ENCODE measurements at places on chromosomes 12 and 14.

DNA sequence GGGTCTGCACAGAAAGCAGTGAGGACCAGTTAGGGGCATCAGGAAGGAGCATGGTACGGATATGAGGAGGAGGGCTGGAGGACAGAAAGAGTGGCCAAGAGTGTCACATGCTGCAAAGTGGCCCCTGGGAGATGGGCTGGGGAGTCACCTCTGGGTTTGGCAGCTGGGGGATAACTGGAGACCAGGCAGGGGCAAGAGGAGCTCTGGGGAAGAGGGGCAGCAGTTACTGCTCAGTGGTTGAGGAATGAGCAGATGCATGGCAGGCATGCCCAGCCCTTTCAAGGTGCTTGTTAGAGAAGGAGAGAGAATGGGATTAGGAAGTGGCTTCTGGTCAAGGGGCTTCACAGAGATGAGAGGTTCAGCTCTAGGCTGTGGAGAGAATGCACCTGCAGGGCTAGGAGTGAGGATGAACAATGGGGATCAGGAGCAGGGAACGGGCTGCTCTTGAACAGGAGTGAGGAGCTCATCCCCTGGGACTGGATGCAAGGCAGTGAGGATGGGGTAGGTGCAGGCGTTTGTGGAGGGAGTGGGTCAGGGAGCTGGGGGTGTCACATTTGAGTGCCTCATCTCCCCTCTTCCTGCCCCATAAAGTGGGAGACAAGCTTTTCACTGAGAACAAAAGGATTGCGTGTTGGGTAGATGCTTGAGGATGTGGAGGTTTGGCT is 127.5 kb downstream of the PAPOLA start:
- DNase-seq, result no peak

DNA sequence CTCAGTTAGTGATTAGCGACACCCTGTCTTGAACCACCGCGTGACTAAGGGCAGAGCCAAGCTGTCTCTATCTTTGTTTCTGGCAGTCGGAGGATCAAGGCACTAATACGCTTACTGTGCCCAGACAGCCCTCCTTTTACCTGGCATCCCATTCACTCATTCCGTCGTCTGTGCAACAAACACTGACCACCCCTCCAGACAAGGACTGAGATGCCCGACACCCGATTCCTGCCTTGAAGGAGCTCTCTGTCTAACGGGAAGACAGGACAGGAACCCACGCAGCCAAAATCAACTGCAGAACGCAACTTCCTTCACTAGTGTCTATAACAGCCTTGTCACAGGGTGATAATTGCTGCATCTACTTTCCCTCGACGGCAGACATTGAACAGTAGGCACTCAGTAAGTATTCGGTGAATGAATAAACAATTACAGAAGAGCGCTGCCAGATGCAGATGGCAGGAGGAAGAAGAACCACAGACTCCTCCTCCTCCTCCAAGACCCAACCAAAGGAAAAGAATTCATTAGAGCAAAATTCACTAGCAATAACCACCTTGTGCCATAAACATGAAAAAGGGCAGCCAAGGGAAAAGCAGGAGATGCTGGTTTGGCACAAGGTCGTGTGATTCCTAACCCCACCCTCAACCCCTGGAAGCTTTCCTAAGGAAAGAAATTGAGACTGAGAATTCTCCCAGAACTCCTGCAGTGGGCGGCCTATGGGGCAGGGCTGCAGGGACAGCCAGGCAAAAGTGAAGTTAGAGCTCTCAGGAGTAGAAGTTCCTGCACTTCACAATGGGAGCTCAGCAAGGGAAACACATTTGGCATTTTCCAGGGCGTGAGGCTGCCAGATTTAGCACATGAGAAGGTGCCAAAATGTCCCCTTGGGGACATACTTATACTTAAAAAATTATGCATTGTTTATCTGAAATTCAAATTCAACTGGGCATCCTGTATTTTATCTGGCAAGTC is 186.6 kb upstream of the DIO3 start:
- no peak for DNase-seq

GRCh38 chr12:46985816-46986215 is 93.6 kb upstream of the PCED1B start:
- DNase-seq, result no peak

GRCh38 chr12:33265033-33265731 is 174.4 kb downstream of the SYT10 start:
- DNase-seq, result no peak

DNA sequence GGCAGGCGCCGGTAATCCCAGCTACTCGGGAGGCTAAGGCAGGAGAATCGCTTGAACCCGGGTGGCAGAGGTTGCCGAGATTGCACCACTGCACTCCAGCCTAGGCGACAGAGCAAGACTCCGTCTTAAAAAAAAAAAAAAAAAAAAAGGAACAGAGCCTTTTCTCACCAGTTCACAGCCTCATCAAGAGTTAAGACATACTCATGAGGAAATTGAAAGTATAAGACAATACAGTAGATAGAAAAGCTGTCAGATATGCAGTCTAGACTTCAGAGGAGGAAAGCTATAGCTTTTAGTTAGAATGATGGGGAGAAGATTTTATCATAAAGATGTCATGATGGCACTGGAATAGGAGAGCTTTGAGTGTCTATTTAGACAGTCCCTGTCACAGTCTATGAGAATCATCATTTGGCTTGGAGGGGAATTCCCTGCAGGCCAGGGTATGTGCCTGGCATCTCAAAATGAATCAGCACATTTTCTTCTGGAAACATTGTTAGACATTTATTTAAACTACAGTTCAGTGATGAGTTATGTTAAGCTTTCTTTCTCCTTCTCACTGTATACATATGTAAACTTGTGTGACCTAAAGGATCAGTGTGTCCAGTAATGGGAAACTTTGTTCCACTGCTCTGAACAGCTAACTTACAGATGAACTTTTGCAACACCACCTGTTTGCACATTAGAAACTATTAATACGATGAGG is 2.9 kb upstream of the RAB35 start:
- no peak for DNase-seq

DNA sequence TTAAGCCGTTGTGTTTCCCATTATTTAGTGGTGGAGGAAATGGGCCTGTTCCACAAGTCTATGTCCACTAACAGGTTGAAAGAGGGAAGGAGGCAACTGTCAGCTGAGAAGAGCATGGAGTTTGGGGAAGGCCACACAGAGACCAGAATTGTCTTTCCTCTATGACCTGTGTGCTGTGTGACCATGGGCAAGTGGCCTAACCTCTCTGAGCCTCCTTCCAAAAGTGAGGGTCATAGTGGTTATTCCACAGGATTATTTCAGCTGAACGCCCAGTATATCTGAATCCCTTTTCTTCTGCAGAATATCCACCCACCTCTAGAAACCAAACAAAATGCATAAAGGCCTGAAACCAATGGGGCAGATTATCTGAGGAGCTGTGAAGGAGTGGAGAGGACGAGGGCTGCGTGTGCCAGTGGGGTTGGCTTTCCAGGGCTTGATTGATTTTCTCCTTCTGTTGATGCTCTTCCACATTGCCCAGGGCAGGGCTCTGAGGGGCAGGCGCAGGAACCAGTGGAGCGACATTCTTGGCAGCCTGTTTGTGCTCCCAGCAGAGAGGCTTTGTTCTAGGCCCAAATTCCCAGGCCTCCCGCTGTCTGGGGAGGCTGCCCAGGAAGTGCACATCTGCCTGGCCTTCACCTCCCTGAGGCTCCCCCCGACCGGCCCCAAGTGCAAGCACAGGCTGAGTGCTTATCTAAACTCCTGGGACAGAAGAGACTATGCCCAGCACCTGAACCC is 452.7 kb downstream of the BCL11B start:
- DNase-seq, result no peak

DNA sequence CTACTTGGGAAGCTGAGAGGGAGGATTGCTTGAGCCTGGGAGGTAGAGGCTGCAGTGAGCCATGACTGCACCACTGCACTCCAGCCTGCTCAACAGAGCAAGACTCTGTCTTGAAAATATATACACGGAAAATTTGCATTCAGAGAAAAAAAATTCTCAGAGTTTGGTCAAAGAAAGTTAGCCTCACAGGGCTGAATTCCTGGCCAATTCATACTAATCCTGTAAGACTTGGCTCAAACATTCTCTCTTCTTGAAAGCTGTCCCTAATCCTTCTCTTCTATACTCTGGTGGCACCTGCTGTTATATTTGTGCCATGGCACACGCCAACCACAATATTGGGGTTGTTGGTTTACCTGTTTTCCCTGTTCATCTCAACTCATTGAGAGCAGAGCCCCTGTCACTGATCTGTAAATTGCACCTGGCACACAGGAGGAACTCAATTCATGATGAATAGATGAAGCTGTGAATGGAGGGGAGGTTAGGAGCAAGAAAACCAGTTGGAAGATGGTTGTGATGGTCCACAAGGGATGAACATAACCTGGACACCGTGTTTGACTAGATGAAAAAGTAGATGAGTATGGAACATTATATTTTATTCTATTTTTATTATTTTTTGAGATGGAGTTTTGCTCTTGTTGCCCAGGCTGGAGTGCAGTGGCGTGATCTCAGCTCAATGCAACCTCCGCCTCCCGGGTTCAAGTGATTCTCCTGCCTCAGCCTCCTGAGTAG is 36.8 kb upstream of the SPTSSA start:
- no peak for DNase-seq

GRCh38 chr14:77031759-77032490 is 3.4 kb upstream of the IRF2BPL start:
- no peak for DNase-seq

DNA sequence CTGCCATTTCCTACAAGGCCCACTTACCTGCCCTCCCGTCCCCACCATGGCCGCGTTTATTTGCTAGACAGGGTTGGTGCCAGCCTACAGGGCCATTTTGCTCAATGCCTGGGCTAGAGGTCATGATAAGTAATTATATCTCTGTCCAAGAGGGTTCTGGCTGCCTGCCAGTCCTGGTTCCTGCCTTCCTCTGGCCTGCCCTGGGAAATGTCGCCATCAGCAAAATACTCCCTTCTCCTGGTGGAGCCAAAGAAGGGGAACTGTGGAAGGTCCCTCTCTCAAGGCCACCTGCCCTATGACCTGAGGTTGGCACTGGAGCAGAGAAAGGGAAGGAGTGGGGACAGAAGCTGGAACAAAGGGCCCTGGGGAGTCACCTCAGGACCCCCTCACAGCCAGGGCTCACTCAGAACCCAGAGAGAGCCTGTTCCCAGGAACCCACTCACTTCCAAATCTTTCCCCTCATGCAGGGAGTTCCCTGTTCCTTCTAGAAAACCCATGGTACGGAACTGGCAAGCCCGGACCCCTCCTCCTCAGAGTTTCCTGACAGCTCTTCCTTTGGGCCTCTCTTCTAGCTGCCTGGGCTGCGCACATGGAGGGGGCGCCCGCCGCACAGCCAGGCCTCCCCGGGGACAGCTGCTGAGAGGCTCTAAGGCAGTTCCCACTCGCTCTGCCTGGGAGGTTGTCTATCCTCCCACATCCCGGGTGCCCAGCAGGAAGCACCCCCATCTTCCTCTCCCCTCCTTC is 280.5 kb downstream of the DPF3 start:
- no peak for DNase-seq

GRCh38 chr12:104632724-104633201 is 176.0 kb downstream of the CHST11 start:
- DNase-seq, result no peak

- DNase-seq, result no peak
These were observed 6.6 kb downstream of the TAPBPL start for GRCh38 chr12:6458281-6459003.

GRCh38 chr14:52091928-52092327 is 23.1 kb upstream of the NID2 start:
- DNase-seq, result no peak

- peak; percentile 63 for DNase-seq
These were observed 90.5 kb downstream of the RFLNA start for GRCh38 chr12:124385219-124385969.

- DNase-seq, result no peak
These were observed at the start of gene TMEM132C for GRCh38 chr12:128267131-128267622. Gene TMEM132C, plus strand, starts transcription at chr12:128267170. Its CDS starts 233 bp downstream, at chr12:128267403.

GRCh38 chr14:30142216-30142615 is 214.6 kb upstream of the PRKD1 start:
- DNase-seq, result no peak
